ENCODE measurements at places on chromosomes 1 and 21.
A peak's percentile ranks its signal among the peaks of the same experiment; 100 is the strongest.

GRCh38 chr1:64518692-64519481 is 49.0 kb downstream of the CACHD1 start:
- no peak for DNase-seq

DNA sequence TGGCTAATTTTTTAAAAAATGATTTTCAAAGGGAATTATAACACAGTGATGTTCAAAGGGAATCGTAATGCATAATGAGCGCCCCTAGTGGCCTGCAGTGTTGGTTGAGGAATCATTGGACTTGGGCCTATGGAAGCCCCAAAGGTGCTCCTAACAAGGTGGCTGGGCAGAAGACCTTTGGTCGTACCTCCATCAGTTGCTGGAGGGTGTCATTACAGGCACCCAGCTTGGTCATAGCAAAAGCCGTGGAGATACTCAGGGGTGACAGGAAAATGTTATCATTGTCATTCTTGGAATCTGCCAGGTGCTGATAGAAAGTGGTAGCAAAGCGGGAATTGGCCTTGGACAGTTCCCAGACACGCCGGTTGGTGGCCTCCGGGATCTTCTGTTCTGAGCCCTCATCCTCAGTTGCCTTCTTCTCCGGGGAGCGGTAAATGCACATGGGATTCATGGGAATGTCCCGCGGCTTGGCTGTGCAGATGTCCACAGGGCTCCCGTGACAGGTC is 2.7 kb downstream of the SERPINC1 start:
- peak; percentile 25 for DNase-seq

DNA sequence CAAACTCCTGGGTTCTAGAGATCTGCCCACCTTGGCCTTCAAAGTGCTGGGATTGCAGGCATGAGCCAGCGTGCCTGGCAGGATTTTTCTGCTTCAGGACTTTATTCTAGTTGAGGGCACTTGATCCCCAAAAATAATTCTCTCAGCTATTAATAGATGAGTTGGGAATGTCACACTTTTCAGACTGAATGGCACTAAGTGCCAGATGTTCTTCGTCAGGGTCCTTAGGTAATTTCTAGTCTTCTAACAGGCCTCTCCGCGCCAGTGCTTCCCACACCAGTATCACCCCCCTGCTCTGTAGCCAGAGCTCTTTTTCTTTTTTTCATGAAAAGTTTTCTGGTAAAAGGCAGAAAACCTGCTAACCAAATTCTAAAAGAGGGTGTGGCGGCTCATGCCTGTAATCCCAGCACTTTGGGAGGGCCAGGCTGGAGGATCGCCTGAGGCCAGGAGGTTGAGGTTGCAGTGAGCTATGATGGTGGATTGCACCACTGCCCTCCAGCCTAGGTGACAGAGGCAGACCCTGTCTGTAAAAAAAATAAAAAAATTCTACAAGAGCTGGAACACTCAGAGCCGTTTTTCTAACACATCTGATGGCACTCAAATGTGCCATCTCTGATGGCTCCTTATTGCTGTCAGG is 6.1 kb upstream of the SARS1 start:
- no peak for DNase-seq

GRCh38 chr1:38444770-38445442 is 398.3 kb upstream of the POU3F1 start:
- DNase-seq: no peak

- no peak for DNase-seq
Observed at GRCh38 chr1:35968396-35968795, 37.5 kb downstream of the AGO3 start.

DNA sequence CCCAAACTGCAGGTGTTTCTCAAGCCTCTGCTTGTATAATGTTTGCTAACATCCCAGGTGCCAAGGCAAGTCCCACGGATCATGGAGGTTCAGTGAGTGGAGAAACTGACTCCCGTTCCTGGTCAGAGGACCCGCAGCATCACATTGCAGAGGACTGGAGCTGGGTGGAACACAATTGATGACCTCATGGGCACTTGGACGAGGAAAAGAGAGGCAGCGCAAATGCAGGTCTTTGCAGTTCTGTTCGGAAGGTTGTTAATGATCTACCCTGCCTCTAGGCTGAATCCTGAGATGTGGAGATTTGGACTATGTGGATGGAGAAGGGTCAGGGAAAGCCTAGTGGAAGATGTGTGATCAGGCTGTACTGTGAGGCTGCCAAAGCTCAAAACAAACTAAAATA is 192.9 kb downstream of the DUSP10 start:
- DNase-seq: no peak

DNA sequence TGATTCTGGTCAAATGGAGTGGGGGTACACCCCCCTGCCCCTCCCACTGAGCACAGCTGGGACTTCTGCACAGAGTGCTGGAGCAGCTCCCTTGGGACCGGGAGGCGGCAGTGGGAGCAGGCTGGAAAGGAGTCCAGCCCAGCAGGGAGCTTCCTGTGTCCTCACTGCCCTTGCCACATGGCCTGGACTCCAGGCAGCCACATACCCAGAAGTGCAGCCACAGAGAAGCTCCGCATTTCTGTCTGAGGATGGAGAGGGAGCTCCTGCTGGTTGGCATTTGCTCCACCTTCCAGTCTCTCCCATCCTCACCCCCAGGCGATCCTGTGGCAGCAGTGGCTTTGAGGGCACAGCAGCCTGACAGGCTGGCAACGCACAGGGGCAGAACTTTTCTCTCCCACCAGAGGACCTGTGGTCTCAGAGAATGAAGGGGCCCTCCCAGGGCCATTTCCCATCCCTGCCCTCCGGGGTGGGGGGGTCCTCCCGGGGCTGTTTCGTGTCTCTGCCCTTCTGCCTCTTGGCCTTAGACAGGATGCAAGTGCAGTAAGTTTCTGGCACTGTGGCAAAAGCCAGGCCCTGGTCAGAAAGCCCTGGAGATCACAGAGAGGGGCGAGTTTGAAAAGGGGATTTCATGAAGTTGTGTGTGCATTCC is 103.6 kb upstream of the COL6A1 start:
- DNase-seq: no peak

DNA sequence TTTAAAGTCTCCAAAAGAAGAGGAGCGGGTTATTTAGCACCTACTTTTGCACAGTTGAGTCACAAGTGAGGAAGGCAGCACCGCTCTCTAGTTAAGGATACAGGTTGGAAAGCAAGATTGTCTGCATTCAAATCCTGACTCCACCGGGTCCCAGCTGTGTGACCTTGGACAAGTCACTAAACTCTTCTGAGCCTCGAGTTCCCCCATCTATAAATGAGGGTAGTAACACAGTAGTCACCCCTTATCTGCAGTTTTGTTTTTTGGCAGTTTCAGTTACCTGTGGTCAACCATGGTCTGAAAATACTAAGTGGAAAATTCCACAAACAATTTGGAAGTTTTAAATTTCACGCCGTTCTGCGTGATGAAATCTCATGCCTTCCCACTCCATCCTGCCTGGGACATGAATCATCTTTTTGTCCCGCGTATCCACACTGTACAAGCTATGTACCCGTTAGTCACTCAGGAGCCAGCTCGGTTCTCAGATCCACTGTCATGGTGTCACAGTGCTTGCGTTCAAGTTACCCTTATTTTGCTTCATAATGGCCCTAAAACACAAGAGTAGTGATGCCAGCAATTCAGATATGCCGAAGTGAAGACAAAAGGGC is 49.4 kb downstream of the CAPZB start:
- no peak for DNase-seq

DNA sequence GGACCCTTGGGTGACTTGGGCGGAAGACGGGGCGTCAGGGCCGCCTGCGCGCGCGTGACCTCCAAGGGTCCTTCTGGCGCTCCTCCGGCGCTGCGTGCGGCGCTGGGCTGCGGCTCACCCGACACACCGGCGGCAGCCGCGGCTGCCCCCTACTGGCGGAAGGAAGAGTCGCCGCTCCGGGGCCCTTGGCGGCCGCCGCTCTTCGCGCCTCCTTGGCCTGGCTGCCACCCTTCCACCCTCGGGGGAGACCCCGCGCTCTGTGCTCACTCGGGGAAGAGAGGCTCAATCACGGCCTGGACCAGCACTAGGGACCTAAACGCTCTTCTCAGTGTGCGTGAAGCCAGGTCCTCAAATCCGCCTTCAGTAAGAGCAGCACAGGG is 89.7 kb downstream of the DMRTA2 start:
- no peak for DNase-seq

DNA sequence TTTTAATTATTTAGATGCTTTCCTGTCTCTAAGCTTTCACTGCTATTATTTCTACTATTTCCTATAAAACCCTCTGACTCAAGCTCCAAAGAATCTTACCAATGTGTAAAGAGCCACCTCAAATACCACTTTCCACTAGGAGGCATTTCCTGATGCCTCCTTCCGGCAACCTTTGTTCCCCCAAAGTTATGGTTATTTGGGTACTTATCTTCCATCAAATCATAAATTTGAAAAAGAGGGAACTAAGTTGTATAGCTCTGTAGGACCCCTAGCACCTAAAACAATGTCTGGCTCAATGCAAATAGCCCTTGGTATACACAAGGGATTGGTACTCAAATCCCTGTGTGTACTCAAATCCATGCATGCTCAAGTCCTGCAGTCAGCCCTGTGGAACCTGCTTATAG is 79.6 kb downstream of the NME7 start:
- no peak for DNase-seq

- DNase-seq: peak; percentile 62
Observed at GRCh38 chr1:43414634-43415223, 25.0 kb downstream of the SZT2 start.

GRCh38 chr1:224357626-224358124 is 996 bp downstream of the CNIH4 start:
- peak; percentile 40 for DNase-seq

DNA sequence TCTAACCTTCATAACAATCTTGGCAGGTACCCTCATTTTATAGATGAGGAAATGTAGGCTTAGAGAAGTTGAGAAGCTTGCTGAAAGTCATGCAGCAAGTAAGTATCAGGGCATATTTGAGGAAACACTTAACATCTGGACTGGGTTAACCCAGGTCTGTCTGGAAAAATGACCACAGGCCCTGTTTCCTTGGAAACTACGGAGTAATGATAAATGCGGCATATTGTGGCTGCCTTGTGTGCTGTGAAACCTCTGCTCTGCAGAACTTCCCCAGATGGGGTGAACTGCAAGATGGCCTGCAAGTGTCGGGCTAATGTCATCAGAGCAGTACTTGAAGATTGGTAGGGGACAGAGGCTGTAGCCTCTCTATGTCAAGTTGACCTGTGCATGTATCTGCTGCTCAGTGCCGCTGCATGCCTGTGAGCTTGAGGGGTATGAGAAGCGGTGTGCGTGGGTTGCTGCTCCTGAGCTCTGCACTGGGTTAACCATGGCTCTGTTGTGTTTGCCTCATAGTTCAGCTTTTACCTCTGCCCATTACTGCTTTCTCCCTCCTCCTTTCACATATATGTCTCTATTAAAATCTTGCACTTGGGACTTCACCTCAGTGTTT is 83.1 kb downstream of the WDR3 start:
- no peak for DNase-seq

GRCh38 chr21:40244981-40245380 is 377.7 kb downstream of the PCP4 start:
- no peak for DNase-seq

Data from NCI-H1694 treated with DMSO at 0.1 percent for 48 hours (cell line).